ENCODE measurements at places on chromosomes 6 and 20. TPM values are rescaled to one million over a fixed set of nuclear protein-coding genes. Genes with fewer than 3 reads are reported as not detected.

- no peak overlapping the region for H3K4me3 ChIP-seq
- peaks cover 4% of the 10 kb centered on the region for H3K4me1 ChIP-seq
- DNase-seq: no peak
- no peak overlapping the region for H3K27ac ChIP-seq
- no peaks in the 10 kb centered on the region for H3K36me3 ChIP-seq
- no peaks in the 10 kb centered on the region for H3K27me3 ChIP-seq
Measured at GRCh38 chr6:136959471-136959891, 37.4 kb downstream of the SLC35D3 start.

DNA sequence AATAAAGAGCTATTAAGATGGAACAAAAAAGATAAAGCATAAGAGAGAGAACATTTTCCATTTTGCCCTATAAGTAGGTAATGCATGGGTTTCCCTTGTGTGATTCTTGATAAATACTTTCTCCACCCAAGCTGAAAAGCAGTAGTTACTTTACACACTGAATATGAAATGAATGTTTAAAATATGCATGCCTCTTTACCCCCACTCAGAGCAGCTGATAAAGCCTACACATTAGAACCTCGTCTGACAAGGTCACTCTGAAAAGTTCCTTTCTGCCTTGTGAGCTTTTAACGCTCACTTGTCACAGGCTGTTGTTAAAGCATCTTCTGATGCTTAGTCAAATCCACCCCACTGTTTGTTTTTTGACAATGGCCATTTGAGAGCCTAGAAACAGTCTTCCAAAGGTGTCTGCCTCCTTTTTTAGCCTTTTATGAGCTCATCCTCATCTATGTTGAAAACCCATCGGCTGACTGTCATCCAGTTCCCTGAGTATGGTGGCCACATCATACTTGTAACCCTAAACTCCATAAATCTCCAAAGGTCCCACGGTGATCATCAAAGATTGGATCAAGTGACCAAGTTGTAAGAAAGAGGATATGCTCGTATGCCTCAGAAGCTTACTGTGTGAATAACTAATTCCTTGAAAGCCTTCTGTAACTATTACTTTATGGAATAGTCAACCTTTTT, 102.8 kb downstream of the ATXN1 start:
- no peak overlapping the region for H3K27ac ChIP-seq
- H3K27me3 ChIP-seq: no peaks in the 10 kb centered on the region
- no peak for DNase-seq
- peaks cover 5% of the 10 kb centered on the region for H3K36me3 ChIP-seq

MCUR1 gene
- 16.8 TPM for total RNA-seq

DNA sequence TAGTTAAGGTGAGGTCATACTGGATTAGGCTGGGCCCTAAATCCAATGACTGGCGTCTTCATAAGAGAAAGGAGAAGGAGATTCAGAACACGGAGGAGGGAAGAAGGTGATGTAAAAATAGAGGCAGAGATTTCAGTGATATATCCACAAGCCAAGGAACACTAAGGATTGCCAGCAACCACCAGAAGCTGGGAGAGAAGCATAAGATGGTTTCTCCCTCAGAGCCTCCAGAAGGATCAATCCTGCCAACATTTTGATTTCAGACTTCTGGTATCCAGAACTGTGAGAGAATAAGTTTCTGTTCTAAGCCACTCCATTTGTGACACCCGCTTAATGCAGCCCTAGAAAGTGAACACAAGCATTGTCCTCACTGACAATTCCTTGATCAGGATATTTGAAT, 33.6 kb upstream of the NRSN1 start:
- H3K27me3 ChIP-seq: no peaks in the 10 kb centered on the region
- H3K36me3 ChIP-seq: no peaks in the 10 kb centered on the region
- no peak overlapping the region for H3K4me3 ChIP-seq
- DNase-seq: no peak
- H3K4me1 ChIP-seq: no peaks in the 10 kb centered on the region
- H3K27ac ChIP-seq: no peak overlapping the region

DNA sequence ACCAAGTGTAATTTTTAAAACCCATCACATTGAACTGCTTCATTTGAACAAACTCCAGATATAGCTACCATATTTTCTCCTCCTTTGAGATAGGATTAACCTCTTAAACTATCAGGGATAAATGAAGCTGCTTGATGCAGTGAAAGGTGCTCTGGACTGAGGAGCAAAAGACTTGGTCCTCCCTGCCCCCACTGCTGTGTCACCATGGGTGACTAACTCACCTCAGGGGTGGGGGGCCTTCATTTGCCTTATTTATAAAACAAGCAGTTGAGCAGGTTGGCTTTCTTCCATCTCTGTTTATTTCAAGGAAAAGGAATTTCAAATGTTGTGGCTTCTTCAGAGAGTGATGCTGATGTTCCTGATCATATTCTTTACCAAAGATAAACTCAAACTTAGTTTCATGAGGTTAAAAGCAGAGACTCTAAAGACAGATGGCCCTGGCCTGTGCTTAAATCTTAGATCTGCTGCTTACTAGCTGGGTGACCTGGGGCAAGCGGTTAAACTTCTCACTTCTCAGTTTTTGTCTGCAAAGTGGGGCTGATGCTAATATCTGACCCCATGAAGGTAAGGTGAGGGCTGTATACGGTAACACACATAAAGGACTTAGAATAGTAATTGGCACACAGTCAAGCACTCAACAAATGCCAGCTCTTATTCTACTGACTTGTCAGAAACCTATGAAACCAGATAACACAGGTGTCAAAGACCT, 50.5 kb downstream of the FHL5 start:
- no peaks in the 10 kb centered on the region for H3K4me1 ChIP-seq

ALDH8A1 gene
- 0.55 TPM for total RNA-seq

CST5 gene
- not detected for total RNA-seq

GRCh38 chr6:7919871-7920270, 9.3 kb upstream of the TXNDC5 start:
- peaks cover 14% of the 10 kb centered on the region for H3K4me1 ChIP-seq
- H3K27ac ChIP-seq: no peak overlapping the region
- no peak for DNase-seq
